A172 (cell line): ENCODE measurements at places on chromosomes 5 and 9. TPM values are rescaled to one million over a fixed set of nuclear protein-coding genes. Genes with fewer than 3 reads are reported as not detected.
A peak's percentile ranks its signal among the peaks of the same experiment; 100 is the strongest.

The TSLP gene
- not detected in 2 replicates for total RNA-seq

The CLK4 gene
- 13.6 and 15.1 TPM in 2 replicates for total RNA-seq

The KIF4B gene
- total RNA-seq, result 0.02 TPM in 1 of 2 replicates, not detected in the other

The C7 gene
- total RNA-seq, result not detected in 2 replicates

The ABO gene
- not detected in 2 replicates for total RNA-seq

GRCh38 chr9:129487658-129488483 is 133.0 kb downstream of the C9orf50 start:
- DNase-seq, result no peak

DNA sequence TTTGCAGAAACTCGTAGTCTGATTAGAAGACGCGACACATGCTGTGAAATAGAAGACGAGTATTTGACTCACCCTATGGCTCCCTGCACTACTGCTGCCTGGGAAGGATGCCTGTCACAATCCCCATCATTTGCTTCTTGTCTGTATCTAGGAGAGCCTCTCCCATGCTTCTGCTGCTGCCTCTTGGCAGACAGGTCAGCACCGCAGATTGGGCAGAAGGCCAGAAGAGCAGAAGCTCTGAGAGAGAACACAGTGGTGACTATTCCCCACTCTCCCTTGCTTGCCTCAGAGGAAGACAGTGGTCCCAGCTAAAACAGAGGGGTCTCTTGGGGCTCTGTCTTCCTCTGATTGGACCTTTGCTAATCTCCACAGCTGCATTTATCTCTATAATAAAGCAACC is 84.0 kb upstream of the SMIM32 start:
- no peak for DNase-seq

DNA sequence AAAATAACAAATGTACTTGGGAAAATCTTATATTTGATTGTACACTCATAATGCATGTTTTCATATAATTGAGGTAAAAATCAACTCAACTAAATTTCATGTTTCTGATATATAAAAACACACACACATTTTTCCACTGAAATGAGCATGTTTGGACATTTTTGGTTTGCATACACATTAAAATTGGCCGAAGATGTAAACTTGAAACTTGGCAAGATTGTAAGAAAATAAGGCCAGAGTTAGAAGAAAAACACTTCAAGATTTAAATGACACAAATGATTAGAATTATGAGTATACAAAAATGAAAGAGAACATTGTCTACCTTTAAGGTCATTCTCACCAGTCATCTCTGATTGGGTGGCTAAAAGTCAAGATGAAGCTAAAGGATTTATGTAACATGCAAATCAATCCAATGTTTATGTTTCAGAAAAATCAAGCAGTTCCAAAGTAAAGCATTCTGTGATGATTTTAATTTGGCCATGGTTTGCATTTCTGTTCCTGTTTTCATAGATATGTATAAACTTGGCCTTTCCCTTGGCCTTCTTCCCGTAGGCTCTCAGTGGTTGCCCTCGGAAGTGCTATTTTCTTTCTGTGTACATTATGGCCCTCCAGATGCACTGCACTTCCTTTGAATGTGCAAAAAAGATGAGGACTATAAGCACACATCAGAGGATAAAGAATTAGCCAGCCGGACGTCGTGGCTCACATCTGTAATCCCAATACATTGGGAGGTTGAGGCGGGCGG is 1105.4 kb upstream of the DMAC1 start:
- DNase-seq, result no peak

- DNase-seq, result no peak
Measured at GRCh38 chr5:137693307-137693950, 42.5 kb downstream of the KLHL3 start.

DNA sequence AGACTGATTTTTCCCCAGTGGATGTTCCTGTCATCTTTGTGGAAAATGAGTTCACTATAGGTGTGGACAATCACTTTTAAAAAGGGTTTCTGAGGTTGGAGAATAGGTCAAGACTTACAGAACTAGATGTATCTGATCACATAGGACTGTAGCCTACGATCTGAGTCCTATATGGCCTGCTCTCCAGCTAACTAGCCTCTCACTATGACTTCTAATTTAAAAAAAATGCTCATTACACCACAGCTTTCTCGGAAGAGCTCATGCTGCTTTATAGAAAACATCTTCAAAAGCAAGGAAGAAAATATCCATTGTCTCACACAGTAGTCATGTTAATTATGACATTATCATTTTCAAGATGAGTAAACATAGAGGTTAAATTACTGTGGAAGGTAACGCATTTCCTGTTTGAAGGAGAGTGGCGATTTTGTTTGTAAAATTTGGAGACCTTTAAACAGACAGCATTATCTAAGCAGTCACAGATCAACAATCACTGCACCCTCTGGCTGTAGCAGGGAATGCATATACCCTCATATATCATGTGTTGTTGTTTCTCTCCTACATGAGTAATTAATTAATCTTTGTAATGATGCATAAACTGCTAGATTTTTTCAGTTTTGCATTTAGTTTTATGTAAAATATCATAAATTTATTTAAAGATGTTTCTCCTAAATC is 573.7 kb downstream of the GABRG2 start:
- no peak for DNase-seq

- no peak for DNase-seq
Measured at GRCh38 chr5:55771175-55771655, 33.4 kb downstream of the DDX4 start.

- DNase-seq, result no peak
Measured at GRCh38 chr5:171639205-171639621, 146.4 kb upstream of the SMIM23 start.

DNA sequence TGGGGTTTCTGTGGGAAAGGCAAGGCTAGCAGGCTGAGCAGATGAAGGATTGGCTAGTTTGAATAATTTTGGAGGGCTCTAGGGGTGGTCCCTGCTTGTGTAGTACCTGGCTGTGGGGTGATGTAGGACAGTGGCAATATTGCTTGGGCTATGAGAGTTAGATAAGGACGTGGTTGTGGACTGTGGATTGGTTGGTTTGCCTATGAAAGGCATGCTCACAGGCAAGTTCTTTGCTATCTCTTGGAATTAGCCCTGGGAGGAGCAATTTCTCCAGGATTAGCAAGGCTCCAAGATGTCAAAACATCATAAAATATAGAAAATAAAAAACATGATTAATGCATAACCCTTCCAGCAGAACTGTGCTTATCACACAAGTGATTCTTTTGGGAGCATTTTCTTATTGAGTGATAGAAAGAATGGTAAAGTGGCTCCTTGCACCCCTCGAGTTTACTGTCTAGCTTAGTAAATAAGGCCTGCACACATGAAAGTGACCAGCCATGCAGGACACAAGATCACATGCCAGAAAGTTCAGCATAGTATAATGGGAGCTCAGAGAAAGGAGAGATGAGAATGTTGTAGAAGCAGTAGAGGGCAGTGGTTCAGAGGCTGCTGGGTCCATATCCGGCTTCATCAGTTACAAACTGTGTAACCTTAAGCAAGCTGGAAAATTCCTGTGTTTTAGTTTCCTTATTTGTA is 13.8 kb downstream of the AOPEP start:
- no peak for DNase-seq

- DNase-seq, result no peak
Measured at GRCh38 chr9:71778085-71778484, 9.8 kb upstream of the CEMIP2 start.

DNA sequence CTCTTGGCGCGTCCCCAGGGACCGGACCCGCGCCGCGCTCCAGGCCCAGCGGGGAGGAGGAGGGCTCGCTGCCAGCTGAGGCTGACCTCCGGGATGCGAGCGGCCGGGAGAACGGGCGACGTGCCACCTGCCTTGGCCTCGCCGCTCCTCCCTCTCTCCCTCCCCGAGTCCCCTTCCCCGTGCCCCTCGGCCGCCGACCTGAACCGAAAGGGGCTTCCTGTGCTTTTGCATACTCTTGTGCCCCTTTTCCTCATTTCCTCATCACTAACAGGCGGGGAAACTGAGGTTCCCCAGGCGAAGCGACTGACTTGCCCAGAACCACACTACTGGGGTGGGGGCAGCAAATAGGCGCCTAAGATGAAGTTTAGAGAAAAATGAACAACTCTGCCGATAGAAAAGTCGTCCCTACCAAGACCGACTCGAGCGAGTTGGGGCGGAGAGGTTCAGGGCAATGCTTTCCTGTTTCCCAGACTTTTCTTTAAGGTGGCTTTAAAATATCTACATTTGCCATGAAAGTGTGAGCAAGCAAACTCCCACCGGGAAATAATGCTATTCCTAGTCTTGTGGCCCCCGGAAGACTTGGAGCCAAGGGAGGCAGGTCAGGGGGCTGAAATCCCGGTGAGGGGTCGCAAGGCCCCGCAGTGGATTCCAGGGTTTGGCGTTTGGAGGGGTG is 580 bp upstream of the DUSP1 start:
- peak; percentile 63 for DNase-seq

DNA sequence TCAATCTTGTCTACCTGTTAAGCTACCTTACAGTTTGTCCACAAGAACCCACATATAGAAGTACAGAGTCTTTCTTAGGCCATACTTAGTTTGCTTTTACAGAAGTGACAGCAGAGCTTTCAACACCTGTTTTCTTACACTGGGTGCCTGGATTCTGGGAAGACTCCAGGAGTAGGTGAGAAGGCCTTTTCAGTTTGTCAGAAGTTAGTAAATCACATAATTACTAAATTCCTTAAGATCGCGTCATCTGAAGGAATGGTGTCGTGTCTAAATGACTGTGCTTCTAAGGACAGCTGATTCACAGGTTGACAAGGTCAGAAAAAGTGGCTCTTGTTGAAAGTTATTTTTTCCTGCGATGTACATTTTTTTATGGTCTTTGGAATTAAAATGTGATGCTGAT is 97.0 kb upstream of the FAM120A start:
- peak; percentile 83 for DNase-seq

- DNase-seq, result peak; percentile 60
Measured at GRCh38 chr5:77777281-77777892, 1.2 kb upstream of the TBCA start.
